ENCODE measurements at places on chromosomes 6 and 20. TPM values are rescaled to one million over a fixed set of nuclear protein-coding genes. Genes with fewer than 3 reads are reported as not detected.

Gene TP53TG5
- total RNA-seq: not detected

Gene C6orf52
- total RNA-seq: 1.4 TPM

Gene PKIB
- total RNA-seq: 29.3 TPM

Gene SPEF1
- not detected for total RNA-seq

Gene TAAR1
- not detected for total RNA-seq

Gene NKX2-2
- not detected for total RNA-seq

Gene SOX4
- 103 TPM for total RNA-seq

Gene SNAI1
- 2.7 TPM for total RNA-seq

DNA sequence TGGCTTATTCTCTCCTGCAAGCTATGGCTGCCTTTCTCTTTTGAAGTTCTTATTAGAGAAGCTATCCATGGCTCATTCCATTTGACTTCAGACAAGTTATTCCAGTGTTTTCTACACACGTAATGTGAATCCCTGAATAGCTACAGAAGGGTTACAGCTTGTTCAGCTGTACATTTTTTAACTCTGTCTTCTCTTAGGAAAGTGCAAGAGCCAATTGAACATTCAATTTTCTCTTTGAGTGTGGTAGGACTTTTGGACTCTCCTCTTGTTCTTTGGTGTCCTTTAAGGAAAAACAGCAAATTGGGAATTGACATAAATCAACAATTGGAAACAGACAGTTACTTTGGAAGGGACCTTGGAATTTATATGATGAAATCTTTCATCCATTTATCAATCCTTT is 125.8 kb downstream of the EPM2A start:
- no peak for DNase-seq

GRCh38 chr20:51542033-51542570 is 417 bp downstream of the NFATC2 start:
- DNase-seq: no peak

- no peak for DNase-seq
These were observed 42.7 kb downstream of the JAG1 start for GRCh38 chr20:10631126-10631525.

DNA sequence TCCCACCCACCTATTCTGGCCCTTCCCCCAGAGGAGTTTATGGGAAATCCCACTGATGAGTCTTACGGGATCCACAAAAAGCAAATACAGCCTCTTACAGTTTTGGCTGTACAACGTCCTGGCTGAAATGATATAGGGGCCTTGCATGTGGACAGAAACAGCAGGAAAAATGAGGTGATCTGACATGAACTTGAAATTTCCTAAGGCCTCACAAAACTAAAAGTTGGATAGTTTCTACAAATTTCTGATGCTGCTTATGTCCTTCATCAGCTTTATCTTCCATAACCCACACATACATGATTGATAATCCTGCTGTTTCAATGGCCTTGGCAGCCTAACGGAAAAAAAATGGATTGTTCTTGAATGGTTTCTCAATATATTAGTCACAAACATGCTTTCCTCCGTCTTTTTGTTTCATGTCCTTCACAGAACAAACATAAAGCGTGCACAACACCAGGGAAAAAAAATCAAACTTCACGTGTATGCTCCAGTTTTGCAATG is 118.8 kb downstream of the BMP5 start:
- DNase-seq: no peak

- DNase-seq: peak; percentile 87
These were observed 78.3 kb upstream of the CLDN20 start for GRCh38 chr6:155185544-155185943.

DNA sequence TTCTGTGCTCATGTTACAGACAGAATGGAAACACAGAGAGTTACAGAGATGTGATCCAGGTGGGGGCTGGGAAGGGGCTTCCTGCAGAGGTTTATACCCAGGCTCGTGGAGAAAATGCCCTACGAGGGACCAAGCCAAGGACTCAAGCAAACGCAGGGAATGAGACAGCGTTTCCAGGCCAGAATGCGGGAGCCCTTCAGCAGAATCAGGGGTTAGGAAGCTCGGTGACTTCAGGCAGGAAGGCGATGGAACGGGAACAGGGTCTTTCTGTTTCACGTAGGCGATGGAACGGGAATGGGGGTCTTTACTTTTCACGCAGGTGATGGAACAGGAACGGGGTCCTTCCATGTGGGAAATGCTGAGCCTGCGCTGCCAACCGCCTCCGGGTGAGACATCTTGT is 82.6 kb downstream of the THBS2 start:
- DNase-seq: no peak

- peak; percentile 84 for DNase-seq
These were observed 75.2 kb upstream of the IYD start for GRCh38 chr6:150293423-150294173.

GRCh38 chr20:56368351-56369134 is 9.8 kb downstream of the FAM210B start:
- DNase-seq: no peak

GRCh38 chr6:111011360-111012142 is 29.7 kb downstream of the RPF2 start:
- DNase-seq: peak; percentile 61

GRCh38 chr20:63956664-63957003 is 418 bp upstream of the UCKL1 start:
- no peak for DNase-seq

DNA sequence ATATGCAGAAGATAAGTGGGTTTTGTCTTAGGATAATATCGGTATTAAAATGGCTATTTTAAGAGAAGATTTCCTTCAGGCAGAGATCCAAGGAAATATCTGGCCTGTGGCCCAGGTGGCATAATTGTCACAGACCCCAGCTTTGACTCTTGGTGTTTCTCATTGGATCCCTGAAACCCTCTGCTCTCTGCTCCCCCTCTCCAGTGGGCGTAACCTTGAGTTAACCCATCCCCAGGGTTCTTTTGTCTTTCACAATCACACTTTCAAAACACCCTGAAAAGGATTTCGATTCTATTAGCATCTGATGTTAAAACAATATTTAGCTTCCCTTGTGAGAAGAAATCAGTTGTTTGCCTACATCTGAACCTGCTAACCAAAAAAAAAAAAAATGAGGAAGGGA is 7.2 kb downstream of the SSTR4 start:
- DNase-seq: no peak

- DNase-seq: peak; percentile 47
These were observed 153.7 kb upstream of the OLIG3 start for GRCh38 chr6:137647762-137648447.

DNA sequence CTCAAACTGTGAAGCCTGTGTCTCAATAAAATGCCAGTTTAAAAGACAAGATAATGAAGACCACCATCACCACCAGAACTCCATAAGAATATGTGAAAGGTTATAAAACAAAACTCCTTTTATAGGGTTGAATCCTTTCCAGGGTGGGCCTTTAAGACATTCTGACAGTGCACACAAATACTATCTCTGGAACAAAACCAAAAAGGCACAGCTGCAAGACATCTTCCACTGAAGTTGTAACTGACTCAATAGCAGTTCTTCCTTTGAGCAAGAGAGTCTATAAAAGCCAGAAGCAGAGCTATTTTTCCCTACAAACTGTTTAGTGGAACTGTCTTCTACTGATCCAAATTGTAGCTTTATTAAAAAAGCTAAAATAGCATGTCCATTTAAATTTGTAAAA is 81.6 kb downstream of the EPB41L2 start:
- no peak for DNase-seq

DNA sequence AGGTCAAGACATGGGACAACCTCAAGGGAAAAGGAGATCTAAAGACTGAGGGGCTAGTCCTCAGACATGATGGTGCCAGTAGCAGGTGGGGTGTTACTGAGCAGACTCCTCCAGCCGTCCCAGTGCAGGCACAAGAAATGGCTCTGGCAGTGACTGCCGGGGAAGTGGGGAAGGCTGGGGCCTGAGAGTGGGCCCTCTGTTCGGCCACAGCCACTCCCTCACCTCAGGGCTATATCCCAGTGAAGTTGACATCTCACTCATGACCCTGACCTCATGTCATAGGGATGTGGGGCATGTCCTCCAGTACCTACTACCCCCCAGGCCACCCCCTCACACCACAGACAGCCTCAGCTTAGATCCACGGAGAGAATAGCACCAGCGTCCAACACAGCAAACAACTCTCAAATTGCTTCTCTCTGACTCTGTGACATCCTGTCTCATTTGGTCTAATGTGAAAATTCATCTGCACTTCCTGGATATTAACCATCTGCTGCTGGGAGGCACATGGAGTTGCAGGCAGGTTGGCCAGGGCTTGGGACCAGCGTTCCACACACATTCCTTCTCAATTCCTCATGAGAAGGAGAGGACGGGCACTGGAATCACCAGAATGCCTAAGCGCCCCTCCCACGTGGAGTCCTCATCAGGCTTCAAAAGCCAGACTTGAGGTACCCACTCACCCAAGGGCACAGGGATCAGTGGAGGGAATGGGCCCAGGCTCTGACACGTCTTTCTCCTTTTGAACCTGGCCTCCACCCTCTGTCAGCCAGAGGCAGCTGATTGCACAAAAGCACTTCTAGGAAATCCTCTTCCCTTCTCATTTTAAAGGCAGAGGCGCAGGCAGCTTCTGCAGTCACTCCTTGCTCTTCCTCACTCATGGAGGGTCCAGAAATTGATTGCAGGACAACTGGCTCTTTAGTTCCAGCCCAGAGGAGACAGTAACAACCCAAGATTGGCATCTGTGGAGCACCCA is 163.6 kb upstream of the CST7 start:
- peak; percentile 85 for DNase-seq

DNA sequence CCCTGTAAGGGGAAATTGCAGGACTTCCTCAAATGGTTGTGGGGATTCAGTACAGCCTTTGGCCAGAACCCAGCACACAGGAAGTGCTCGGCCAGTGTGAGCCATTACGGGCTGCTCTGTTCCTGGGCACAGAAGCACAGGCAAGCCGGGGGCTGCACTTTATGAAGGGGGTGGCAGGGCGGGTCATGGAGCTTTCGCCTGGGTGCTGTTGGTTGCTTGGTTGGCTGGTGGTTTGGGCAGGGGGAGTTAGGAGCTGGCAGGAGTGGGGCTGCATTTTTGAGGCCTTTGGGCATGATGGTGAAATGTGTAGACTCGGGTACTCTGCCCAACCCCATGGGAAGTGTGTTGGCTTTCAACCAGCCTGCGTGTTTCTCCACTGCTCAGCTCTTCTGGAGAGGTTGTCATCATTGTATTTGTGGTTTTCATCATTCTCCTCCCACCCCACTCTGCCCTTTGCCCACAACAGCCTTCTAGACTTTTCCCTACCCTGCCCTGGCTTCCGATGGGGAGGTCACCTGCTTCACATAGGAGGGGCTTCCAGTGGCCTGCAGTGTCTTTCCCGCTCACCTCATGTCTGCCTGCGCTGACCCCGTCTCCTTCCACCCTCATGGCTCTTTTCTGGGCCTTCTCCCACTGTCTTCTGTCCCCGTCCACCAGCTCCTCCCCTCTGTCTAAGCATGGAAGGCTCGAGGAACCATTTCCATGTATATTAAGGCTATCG is 16.1 kb upstream of the RBM38 start:
- no peak for DNase-seq

DNA sequence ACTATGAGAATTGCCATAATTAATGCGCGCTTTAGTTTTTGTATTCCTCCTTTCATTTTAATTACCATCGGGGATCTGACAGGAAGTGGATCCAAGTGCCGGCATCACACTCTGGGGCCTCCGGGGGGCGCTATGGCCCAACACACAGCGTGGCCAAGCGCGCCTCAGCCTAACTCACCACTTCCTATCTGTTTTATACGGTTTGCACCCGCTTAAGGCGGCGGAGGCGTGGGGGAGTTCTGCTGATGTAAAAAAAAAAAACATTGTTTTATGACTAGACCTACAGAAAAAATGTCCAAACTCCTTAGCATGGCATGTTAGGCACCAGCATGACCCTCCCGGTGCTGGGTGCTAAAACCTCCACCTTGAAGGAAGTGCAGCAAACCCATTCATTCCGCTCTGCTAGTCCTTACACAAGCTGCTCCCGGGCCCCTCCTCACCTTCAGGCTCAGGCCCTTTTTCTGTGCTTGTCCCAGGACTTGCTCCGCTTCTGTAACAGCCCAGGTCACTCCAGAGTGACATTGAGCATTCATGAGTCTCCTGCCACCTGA is 4.5 kb upstream of the EBF4 start:
- peak; percentile 4 for DNase-seq

DNA sequence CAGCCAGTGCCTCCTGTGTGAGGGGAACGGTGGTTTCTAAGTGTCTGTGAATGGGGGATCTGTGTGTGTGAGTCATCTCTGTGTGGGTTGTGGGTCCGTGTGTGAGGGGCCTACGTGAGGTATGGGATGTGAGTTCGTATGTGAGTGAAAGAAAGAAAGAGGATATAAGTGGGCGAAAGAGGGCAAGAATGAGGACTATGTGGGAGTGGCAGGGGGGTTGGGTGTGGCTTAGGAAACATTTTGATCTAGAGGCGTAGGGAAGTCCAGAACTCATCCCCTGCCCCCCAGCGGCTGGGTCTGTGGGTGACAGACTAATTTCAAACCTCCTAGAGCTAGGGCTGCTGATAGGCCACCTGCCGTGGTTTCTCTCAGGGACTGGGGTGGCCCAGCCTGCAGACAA is 35.5 kb downstream of the DHX35 start:
- DNase-seq: no peak

GRCh38 chr6:26223228-26223627 is 136.0 kb downstream of the HFE start:
- no peak for DNase-seq

DNA sequence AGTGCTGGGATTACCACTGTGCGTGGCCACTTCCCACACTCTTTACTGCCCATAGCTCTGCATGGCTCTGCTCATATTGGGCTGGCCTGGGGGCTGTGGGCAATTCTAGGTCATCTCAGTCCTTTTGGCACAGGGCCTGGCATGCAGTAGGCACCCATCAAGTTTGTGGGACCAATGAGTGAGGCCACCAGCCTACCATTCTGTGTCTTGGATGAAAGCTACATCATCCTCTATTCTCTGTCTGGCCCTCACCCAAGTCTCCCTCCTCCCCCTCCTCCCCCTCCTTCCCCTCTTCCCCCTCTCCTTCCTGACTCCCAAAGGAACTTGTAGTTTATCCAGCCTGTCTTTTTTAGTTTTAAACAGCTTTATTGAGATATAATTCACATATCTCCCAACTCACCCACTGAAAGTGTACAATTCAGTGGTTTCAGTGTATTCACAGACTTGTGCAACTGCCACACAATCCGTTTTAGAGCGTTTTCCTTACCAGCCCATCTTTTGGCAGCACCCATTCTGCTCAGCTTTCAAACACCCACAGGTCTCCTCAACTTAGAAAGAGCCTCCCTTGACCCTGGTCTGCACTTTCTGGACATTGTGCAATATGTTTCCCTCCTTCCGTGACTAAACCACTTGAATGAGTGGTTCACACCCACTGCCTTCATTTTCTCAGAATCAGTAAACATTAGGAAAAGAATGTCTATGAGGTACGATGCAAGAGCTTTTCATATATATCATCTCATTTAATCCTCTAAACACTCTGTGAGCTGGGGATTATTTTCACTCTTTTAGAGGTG is 21.5 kb upstream of the MRPS18A start:
- DNase-seq: peak; percentile 96

DNA sequence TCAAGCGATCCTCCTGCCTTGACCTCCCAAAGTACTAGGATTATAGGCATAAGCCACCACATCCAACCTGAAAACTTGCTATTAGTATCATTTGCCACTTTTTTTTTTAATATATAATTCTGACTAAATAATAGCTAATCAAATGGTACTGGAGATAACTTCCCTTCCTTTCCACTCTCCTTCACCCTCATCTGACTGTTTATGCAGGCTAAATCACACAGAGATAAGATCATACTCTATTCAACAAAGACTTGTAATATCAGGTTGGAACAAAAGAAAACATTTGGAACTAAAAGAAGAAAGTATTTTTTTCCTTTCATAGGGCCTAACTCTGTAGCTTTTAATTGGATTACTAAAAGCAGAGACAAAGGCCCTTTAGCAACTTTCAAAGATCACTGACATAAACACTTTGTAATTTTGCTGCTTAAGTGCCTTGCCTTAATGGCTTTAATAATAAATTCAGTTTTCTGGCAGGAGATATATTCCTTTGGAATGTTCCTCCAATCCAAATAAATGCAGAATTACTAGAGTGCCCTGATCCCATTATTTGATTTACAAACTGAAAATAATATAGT is 198.7 kb upstream of the ASCC3 start:
- no peak for DNase-seq

All from renal cortical epithelial cell (primary cell).